Cerebellum (tissue), 4 donors: ENCODE measurements at places on chromosomes 12 and 14.

- no peak for DNase-seq
Measured at GRCh38 chr12:12503384-12504078, 59.1 kb downstream of the DUSP16 start.

GRCh38 chr12:212415-212714 is 1.6 kb downstream of the SLC6A12 start:
- no peak for DNase-seq

DNA sequence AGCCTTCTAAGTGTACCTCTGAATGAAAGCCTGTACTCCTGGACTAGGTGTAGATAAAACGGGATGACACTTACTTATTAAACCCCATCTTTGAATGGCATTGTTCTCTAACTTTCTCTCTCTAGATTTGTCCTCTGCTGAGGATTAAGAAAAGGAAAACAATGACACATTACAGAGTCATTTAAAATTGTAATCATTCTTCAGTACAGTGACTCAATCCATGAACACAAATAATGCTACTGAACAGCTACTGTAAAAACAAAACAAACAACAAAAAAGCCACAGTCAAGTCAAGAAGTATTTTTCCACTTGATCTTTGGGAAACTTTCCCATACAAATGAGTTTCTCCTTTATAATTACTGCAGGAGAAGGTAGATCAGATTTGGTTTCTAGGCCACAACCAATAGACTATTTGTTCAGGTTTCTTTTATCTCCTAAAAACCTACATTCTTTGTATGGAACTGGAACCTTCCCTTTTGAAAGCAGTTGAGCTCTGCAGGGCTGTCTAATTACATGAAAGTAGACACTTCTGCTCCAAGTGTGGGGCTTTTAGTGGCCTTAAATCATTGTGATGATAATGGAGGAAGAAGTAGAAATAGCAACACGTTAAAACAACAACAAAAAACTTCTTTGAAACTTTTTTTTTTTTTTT is 219.1 kb downstream of the ESR2 start:
- no peak for DNase-seq

- DNase-seq = no peak
Measured at GRCh38 chr12:118541934-118542333, 165.6 kb downstream of the SUDS3 start.

- no peak for DNase-seq
Measured at GRCh38 chr12:24884911-24885310, 64.0 kb downstream of the BCAT1 start.
